ENCODE measurements at places on chromosomes 6 and 20.
A peak's percentile ranks its signal among the peaks of the same experiment; 100 is the strongest.

- DNase-seq: no peak
Observed at GRCh38 chr20:33897313-33897912, 86.3 kb downstream of the CHMP4B start.

DNA sequence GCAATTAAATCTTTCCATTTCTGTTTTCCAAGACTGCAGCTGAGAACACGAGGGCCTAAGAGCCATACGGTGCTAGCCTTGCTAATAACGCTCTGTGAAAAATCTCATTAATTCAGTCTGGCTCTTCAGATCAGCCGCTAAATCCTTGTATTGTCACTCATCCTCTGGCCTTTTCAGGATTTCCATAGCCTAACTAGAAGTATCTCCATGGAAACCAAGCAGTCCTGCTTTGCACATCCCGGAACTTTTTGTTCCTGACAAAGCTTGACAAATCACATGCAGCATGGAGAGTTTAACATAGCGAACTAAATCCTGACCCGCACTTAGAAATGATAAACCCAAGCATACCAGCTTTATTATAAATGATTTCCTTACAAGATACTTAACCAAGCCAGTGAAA is 383.7 kb downstream of the CD83 start:
- DNase-seq: no peak

- DNase-seq: no peak
Observed at GRCh38 chr6:169832247-169832948, 81.0 kb downstream of the ERMARD start.

DNA sequence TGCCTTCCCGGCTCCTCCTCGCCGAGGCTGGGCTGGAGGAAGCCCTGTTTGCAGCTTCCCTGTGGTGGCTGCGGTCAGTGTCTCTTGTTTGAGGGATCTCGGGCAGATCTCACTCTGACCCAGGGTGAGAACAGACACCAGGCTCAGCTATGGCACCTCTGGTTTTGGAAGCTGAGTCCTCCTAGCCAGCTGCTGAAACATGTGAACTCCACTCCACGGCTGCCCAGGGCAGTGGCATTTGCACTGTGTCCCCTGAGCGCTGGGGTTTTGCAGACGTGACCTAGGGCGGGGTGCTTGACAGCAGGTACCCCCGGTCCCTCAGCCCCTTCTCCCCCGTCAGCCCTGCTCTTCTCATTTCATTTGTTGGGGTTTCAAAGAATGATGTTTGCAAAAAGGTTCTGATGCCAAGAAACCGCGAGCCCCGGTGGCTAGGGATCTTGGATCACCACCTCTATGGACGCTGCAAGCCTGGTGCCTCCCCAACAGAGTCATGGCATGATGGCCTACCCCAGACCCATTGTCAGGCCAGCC is 55.0 kb upstream of the DACT2 start:
- DNase-seq: no peak

GRCh38 chr6:159978291-159979135 is 9.6 kb downstream of the IGF2R start:
- DNase-seq: peak; percentile 58

DNA sequence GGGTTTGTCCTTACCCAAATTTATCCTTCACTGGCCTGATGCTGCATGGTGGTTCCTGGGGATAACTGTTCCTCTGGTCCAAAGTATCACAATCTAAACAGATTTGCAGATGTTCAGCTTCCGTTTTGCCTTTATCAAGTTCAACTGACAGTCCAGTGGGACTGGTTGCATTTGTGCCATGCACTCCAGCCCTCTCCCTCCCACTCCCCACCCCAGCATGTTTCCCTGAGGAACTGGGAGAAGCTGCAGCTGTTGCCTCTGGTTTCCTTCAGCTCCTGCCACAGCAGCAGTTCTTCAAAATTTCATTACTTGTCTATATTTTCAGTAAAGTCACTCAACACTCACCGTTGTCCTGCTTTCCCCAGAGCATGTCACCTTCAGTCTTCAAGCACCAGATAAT is 39.5 kb upstream of the KIF16B start:
- no peak for DNase-seq

- DNase-seq: no peak
Observed at GRCh38 chr20:36237477-36237876, 1.2 kb downstream of the AAR2 start.

- no peak for DNase-seq
Observed at GRCh38 chr6:26299286-26300042, 65.5 kb upstream of the BTN3A2 start.

DNA sequence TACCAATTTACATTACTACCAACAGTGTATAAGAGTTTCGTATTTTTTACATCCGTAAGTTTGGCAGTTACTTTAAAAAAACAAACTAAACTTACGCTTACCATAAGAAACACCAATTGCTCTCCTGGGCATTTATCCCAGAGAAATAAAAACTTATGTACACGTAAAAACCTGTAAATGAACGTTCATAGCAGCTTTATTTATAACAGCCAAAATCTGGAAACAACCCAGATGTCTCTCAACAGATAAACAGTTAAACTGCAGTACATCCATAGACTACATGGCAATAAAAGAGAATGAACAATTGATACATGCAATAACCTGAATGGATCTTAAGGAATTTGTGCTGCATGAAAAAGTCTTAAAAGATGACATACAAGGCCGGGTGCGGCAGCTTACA is 30.7 kb downstream of the NCR2 start:
- DNase-seq: no peak

DNA sequence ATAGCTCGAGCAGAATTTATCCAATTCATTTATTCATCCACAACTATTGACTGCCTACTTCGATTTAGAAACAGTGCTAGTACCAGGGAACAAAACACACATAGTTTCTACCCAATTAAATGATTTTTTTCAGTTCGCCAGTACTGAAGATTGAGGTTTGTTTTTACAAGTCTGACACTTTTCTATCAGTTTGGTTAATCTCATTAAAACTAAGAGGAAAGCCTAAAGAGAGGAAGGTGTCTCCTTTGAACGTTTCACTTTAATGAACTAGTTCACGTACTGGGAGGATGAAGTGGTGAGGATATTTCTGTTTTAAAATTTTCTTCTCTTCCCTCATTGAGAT is 570 bp upstream of the ANKS1A start:
- no peak for DNase-seq

DNA sequence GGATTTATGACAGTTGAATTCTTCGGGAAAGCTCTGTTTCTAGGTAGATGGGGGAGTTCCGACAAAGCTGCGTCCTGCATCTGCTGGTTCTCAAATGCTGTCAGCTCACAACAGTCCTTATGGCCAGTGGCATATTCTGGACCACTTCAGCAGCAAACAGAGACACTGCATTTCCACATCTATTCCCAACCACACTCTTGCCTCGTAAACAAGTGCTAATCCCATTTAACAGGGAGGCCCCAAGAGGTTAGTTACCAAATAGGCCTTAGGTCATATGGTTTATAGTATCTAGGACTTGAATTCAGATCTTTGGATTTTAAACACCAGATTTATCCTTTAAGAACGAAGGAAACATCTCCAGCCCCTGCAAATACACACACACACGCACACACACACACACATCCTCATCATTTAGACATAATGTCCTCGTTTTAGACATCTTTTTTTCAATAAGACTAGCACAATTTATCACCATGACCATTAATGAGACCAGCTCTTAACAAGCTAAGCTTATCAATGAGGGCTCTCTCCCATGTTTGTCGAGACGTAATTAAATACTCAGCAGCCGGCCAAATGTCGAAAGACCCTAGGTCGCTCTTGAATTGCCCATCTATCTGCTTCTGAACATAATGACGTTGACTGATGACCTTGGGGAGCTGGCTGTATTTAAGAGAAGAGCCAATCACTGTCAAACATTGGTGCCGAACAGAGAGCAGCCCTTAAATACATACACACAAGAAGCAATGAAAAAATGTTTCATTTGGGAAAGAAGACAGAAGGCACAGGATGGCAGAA is 84.5 kb downstream of the PSMG4 start:
- DNase-seq: no peak

DNA sequence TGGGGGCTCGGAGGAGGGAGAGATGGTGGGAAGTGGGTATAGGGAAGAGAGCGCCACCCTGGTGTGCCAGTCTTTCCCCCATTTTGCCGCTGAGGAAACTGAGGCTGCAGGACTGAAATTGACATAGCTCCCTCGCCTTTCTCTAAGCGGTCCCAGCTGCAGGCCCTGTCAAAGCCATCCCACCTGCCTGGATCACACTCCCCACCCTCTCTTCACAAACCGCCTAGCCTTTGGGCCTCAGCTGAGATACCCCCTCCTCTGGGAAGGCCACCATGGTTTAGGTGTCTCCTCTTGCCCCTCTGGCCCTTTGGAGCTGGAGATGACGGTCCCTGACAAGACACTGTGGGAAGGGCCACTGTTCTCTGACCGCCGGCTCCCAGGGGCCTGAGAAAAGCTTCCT is 16.9 kb downstream of the SRC start:
- no peak for DNase-seq

DNA sequence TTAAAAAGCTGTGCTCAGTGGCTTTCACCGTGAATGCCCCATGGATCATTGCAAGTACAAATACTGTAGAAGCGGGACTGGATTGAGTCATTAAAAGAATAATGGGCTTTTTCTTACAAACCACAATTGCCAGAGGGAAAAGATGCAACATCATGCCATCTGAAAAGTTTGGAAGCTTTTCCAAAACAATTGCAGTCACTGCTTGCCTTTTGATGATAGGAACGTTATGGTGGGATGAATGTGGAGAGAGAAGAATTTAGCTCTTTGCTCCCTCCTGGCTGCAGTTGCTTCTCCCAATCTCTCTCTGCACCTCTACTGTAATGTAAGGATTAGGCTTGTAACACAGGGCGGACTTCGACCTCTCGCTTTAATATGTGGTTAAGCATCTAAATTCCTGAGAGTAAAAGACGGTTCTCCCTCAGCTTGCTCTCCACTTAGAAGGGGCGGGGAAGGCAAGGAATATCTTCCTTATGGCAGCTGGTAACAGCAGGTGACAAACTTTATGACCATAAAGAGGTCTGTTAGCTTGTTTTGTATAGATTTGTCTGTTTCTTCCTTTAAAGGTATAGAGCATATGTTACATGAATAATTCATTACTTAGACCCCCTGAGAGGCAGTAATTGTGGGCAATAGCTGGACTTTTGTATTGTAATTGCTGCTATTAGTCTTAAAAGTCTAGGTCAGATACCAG is 376.1 kb downstream of the UTRN start:
- no peak for DNase-seq

- peak; percentile 72 for DNase-seq
Observed at GRCh38 chr20:1537731-1538058, 19.8 kb downstream of the SIRPD start.

DNA sequence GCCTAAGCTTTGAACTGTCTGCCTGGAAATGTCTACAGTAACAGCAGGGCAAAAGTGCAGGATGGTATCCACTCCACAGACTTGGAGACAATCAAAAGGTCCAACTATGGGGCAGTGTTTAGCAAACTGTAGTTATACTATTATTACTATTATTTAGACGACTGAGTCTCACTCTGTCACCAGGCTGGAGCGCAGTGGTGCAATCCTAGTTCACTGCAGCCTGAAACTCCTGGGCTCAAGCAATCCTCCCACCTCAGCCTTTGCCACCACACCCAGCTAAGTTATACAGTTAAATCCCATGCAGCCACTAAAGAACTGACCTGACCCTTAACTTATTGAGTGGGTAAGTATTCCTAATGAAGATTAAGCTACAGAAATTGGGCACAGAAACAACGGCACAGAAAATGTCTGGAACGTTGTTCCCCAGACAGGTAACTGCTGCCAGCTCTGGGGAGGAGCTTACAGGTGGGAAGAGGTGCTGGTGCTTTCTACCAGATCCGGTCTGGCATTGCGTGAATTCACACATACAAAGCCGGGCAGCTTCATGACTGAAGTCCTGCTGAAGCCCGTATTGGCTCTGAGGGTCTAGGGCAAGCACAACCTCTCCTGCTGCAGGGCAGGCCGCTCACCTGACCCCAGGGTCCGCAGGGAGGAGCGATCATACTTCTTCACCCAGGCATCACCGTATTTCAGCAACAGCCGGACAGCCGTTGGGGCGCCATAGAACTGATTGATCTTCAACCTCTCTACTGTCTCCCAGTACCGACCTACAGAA is 27.0 kb upstream of the APMAP start:
- DNase-seq: no peak

- DNase-seq: no peak
Observed at GRCh38 chr20:7723284-7723683, 217.0 kb downstream of the HAO1 start.

GRCh38 chr6:144317736-144318135 is 32.6 kb downstream of the UTRN start:
- no peak for DNase-seq

DNA sequence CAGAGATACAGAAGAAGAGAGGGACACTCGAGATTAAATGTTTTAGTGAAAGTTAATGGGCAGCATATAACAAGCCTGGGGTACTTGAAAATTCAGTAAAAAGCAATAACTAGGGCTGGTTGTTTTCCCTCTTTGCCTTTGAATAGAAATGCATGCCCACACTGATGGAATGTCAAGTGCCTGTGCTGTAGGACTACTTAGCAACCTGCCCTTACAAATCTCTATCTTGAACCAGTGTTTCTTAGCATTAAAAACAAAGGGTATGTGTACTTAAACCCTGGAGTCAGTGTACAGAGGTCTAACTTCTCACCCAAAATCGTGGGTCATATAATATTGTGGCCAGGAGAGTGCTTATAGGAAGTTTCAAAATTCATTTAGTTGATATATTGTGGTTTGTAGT is 37.1 kb downstream of the RNF144B start:
- DNase-seq: no peak

DNA sequence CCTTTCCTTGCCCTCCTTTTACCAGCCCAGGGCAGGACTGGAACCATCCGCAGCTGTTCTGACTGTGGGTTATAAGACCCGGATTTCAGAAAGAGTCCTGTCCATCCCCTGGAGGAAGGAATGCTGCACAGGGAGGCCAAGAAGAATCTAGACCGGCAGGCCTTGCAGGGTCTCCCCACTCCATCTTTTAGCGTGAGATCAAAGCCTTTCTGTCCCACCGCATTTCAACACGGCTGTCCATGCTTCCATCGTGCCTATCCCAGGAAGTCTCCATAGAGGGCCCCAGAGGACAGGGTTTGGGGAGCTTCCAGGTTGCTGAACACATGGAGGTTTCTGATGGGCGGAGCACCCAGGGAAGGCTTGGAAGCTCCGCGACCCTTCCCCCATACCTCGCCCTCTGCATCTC is 79.3 kb upstream of the AGPAT4 start:
- no peak for DNase-seq

- peak; percentile 45 for DNase-seq
Observed at GRCh38 chr20:48897305-48898010, 24.1 kb upstream of the ARFGEF2 start.

- no peak for DNase-seq
Observed at GRCh38 chr20:25036331-25036936, 21.5 kb downstream of the ACSS1 start.

DNA sequence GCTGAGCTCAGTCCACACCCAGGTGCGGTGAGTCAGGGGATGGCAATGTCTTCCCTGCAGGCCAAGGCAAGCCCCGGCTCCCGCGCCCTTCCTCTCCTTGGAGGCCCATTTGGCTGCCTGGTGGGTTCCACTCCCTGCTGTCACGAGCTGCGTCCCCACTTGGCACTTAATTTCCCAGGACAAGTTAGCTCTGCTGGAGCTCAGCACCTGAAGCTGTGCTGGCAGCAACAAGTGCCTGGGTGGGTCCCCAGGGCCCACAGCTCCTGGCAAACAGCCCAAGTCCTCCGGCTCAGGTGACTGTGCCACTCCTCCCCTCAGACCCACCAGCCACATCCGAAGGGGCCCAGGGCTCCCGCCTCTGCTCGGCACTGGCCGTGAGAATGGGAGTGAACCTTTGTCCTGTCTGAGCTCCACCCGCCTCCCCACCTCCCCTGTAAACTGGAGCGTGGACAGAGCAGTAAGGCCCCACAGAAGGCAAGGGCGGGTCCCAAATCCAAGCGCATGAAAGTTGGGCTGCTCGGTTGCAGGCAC is 16.9 kb downstream of the LAMA5 start:
- no peak for DNase-seq

GRCh38 chr20:32282461-32282860 is 5.0 kb downstream of the KIF3B start:
- no peak for DNase-seq

Data from B cell (primary cell).